ENCODE measurements at places on chromosomes 16 and 17.

GRCh38 chr16:57991551-57992059, 8.9 kb downstream of the ZNF319 start:
- DNase-seq: no peak

DNA sequence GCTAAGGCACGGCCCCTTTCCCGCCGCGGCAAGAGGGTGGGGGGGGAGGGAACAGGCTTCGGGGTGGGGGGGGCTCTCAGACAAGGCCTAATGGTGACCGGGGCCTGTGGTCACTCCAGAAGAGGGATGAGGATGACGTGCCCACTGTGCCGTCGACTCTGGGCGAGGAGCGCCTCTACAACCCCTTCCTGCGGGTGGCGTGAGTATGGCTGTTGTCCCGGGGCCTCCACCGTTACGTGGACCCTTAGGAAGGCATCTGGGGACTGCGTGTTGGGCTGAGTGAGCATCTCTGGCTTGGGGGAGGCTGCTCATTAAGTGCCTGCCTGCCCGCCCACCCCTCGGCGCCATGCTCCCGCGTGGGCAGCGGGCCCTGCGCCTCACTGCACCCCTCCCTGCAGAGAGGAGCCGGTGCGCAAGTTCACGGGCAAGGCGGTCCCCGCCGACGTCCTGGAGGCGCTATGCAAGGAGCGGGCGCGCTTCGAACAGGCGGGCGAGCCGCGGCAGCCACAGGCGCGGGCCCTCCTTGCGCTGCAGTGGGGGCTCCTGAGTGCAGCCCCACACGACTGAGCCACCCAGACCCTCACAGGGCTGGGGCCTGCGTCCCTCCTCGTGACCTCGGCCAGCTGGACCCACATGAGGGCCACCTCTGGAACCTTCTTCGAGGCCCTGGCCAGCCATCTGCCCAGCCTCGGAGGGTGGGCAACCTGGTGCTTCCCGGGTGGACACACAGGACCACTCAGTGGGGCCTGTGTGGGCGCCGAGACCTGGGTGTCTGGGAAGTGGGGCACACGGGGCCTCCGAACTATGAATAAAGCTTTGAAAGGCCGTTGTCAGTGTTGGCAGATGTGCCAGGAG, 2.2 kb downstream of the HAGHL start:
- DNase-seq: no peak

DNA sequence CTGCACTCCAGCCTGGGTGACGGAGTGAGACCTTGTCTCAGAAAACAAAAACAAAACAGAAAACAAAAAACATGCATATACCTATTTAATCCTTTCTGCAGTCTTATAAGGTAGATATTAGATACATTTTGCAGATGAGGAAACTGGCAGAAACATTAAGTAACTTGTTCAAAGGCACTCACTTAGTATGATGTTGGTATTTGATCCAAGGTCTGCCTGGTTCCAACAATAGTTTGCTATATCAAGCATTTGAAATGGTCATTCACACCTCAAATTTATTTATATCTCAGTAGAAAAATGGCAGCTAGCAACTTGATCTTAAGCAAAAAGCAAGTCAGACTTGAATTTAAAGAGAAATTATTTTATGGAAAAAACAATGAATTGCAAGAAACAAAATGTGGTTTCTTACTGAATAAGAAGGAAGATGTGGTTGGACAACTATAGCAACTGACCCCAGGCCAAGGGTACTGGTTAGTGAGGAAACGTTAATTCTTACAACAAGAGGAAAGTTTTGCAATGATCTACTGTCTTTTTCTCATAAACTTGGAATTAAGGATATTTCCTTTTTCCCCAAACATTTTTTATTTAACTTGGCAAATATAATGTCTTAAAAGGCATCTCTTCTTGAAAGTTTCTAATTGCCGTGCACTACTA, 19.7 kb downstream of the DHRS7B start:
- DNase-seq: no peak

GRCh38 chr16:3180445-3180878, 7.5 kb upstream of the OR1F1 start:
- no peak for DNase-seq

Data from HS-27A (cell line).